ENCODE measurements at places on chromosomes 6 and 20.

- peak; percentile 35 for DNase-seq
These were observed 1034.9 kb downstream of the EYS start for GRCh38 chr6:64672131-64672530.

DNA sequence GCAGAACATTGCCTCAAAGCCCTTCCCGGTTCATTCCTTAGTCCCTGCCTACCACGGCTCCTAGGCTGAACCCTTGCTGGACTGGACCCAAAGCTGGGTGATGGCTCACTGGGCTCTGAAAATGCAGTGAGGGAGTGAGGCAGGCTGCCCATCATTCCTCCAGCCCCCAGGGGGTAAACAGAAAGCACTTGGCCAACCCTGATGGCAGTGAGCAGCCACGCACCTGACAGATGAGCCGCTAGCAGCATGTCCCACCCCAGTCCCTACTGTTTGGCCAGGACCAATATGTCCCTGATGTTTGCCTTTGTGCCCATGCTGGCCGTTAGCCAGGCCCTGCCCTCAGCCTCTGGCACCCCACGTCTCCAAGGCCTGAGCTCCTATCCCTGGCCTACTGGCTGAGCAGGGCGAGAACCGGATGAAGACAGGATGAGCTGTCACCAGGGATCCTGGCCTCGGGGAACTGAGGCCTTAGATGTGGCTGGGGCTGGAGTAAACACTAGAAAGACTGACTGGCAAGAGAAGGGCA lies 19.4 kb upstream of the BAK1 start:
- DNase-seq = no peak

- peak; percentile 45 for DNase-seq
These were observed 66.2 kb downstream of the ARMC2 start for GRCh38 chr6:108914235-108915022.

- DNase-seq = peak; percentile 95
These were observed at the start of gene GTF3C6 for GRCh38 chr6:110958329-110959192. GTF3C6 (plus strand) TSS chr6:110958706; CDS start chr6:110958770, 64 bp downstream.

GRCh38 chr20:58651559-58651945 lies 469 bp downstream of the STX16 start:
- no peak for DNase-seq

DNA sequence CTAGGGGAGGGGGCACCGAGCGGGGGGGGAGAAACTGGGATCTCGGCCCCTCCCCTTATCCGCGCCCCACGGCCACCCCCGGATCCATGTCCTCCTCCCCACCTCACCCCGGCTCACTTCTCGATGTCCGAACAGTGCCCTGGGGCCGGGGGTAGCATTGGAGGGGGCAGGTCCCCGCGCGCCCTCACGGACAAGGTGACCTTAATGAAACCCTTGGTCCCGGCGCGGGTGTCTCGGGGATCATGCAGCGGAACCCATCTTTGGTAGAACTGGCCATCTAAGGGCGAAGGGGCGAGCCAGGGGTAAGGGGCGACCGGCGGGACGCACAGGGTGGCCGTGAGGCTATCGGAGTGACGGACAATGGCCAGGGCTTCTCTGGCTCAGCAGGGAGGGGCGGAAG lies 13.6 kb upstream of the SPAG4 start:
- no peak for DNase-seq

GRCh38 chr6:84220809-84221409 lies 6.5 kb downstream of the CEP162 start:
- peak; percentile 34 for DNase-seq

GRCh38 chr6:111724505-111724904 lies 118.8 kb upstream of the TRAF3IP2 start:
- DNase-seq = no peak

GRCh38 chr6:53858913-53859312 lies 64.1 kb downstream of the LRRC1 start:
- no peak for DNase-seq

DNA sequence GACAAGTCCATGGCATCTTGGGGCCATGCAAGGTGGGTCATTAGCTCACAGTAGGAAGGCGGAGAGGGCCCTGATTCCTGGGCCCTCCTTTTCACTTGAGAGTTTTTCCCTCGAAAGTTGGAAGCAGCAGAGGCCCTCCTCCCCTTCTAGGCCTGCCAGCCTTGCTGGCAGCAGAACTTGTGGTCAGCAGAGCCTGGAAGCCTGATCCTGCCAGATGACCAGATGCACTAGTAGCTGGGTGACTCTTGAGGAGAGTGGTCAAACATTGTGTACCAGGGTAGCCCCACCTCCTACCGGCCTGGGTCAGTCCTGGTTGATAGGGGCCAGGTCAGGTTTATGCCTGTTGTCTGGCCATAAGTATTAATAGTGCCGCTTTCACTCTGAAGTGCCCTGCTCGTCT lies 3.8 kb upstream of the HMGA1 start:
- no peak for DNase-seq

- DNase-seq = no peak
These were observed 133.8 kb downstream of the GMPR start for GRCh38 chr6:16372029-16372776.

DNA sequence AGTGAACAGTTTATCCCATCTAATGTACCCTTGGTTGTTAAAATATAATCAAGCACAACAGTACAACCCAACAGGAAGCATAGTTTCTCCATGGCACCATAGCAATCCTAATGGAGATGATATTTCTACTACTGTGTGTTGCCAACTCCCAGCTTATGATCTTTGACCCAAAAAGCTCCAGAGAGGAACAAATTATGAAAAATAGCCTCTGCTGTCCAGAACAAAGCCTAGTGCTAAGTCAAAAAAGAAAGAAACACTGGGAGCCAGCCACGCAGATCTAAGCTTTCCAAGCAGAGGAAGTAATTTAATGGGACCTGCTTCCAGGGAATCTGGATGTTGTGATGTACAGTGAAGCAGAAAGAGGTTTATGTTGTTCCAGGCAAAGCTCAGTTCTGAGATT lies 52.2 kb upstream of the TASP1 start:
- DNase-seq = no peak

DNA sequence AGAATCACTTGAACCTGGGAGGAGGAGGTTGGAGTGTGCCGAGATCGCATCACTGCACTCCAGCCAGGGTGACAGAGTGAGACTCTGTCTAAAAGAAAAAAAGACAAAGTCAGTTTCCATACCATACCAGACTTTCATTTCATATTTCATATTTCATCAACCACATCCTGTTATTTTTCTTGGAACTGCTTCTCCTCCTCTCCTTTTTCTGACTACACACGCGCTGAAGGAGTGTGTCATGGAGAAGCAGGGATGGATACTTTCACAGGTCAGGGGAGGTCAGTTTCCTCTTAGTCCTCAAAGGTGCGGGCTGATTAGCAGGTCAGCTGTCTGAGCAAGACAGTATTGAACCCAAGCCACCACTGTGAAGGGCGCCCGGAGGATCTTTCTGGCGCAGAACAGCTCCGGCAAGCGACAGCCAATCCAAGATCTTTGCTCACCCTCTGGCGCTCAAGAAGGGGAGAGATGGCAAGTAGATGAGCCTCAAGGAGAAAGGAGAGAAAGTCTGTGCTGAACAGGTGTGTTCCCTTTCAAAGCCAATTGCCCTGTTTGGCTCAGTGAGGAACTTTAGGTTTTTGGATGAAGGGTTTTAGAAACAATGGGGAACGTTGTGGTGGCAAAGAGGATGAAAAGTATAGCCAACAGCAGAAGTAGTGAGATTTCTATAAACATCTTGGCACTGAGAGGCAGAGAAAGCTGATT lies 18.9 kb upstream of the SYNJ2 start:
- no peak for DNase-seq

GRCh38 chr20:51019656-51020592 lies 3.0 kb downstream of the KCNG1 start:
- DNase-seq = no peak

DNA sequence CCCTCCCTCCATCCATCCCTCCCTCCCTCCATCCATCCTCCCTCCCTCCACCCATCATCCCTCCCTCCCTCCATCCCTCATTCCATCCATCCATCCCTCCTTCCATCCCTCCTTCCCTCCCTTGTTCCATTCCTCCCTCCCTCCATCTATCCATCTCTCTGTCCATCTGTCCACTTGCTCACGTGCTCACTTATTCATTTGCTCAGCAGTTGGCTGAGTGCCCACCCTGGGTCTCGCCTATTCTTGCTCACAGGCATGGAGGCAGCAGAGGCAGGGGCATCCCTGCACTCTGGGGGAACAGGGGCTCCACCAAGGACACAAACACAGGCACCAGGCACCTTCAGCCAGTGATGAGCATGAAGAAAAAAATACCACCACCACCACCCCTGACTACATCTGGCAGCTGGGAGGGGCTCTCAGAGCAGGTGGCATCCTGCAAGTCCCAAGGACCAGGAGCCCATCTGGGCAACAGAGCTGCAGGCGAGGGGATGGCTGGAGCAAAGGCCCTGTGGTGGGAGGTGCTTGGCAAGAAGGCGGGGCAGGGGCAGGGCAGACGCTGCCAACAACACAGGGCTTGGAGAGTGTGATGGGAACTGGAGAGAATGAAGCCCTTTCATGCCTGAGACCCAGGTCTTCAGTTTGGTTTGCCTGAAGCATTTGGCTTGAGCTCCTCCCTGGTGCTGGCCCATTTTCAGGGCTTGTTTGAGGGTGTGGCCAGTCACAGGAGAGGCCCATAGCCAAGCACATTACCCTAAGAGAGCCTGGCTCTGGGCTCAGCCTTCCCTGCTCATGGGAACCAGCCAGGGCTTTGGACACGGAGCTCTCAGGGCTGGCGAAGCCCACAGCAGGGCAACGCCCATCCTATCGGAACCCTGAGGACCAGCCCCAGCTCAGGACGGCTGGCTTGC lies 40.2 kb upstream of the MRGBP start:
- DNase-seq = no peak

- no peak for DNase-seq
These were observed 124.6 kb downstream of the SLC23A2 start for GRCh38 chr20:4876731-4877130.

- DNase-seq = no peak
These were observed 70.6 kb downstream of the CTNNBL1 start for GRCh38 chr20:37764333-37764935.

DNA sequence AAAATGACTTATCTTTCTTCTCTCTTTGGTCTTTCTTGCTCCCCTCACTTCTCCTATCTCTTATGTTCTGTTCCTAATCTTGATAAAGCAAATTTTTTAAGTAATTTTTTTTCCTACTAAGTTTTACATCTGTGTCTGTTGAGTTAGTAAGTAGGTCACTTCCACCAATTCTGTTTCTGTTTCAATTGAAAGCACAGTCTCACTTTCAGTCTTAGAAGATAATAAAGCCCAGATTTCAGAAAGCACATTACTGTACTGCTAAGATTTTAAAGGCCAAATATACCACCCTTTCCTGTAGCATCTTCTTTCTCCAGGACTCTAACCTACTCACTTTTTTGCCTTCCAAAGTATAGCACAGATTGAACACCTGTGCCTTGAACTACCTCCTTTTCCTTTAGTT lies 866.1 kb upstream of the ADGRB3 start:
- no peak for DNase-seq

GRCh38 chr6:22954749-22955385 lies 385.5 kb downstream of the HDGFL1 start:
- no peak for DNase-seq

DNA sequence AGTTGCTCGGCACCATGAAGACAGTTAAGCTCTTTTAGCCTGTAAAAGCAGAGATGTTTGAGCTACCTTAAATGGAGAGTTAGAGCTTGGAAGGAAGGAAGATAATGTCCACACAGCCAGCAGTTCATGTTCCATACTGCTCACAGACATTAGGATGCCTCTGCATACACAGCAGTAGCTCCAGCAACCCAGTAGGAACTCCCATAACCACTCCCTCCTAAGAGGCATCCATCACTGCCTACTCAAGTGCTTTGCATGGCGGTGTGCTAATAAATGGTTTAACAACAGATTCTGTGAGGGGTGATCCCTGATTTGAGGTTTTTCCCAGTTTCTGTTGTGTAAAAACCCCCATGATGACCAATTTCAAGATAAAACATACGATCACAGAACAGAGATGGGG lies 286.4 kb downstream of the HACE1 start:
- DNase-seq = no peak

DNA sequence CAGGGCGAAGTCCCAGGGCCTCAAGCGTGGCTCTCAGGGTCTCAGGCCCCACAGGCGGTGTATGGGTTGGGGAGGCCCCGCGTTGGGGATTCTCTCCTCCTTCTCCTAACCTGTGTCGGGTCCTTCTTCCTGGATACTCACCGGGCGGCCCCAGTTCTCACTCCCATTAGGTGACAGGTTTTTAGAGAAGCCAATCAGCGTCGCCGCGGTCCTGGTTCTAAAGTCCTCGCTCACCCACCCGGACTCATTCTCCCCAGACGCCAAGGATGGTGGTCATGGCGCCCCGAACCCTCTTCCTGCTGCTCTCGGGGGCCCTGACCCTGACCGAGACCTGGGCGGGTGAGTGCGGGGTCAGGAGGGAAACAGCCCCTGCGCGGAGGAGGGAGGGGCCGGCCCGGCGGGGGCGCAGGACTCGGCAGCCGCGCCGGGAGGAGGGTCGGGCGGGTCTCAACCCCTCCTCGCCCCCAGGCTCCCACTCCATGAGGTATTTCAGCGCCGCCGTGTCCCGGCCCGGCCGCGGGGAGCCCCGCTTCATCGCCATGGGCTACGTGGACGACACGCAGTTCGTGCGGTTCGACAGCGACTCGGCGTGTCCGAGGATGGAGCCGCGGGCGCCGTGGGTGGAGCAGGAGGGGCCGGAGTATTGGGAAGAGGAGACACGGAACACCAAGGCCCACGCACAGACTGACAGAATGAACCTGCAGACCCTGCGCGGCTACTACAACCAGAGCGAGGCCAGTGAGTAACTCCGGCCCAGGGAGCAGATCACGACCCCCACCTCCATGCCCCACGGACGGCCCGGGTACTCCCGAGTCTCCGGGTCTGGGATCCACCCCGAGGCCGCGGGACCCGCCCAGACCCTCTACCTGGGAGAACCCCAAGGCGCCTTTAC lies at the start of gene HLA-G:
Gene HLA-G (plus strand): TSS at position 247 of the 892 bp plus-strand sequence. CDS start 20 bp downstream, at position 267.
- DNase-seq = no peak

- peak; percentile 32 for DNase-seq
These were observed 684 bp downstream of the PAQR8 start for GRCh38 chr6:52362443-52363227.

- DNase-seq = no peak
These were observed 386.0 kb downstream of the SMOC2 start for GRCh38 chr6:168826726-168827585.
